Umbilical cord (tissue), 2 donors: ENCODE measurements at places on chromosomes 12 and 14.

- DNase-seq, result no peak
Measured at GRCh38 chr14:56324454-56324853, 206.2 kb downstream of the PELI2 start.

DNA sequence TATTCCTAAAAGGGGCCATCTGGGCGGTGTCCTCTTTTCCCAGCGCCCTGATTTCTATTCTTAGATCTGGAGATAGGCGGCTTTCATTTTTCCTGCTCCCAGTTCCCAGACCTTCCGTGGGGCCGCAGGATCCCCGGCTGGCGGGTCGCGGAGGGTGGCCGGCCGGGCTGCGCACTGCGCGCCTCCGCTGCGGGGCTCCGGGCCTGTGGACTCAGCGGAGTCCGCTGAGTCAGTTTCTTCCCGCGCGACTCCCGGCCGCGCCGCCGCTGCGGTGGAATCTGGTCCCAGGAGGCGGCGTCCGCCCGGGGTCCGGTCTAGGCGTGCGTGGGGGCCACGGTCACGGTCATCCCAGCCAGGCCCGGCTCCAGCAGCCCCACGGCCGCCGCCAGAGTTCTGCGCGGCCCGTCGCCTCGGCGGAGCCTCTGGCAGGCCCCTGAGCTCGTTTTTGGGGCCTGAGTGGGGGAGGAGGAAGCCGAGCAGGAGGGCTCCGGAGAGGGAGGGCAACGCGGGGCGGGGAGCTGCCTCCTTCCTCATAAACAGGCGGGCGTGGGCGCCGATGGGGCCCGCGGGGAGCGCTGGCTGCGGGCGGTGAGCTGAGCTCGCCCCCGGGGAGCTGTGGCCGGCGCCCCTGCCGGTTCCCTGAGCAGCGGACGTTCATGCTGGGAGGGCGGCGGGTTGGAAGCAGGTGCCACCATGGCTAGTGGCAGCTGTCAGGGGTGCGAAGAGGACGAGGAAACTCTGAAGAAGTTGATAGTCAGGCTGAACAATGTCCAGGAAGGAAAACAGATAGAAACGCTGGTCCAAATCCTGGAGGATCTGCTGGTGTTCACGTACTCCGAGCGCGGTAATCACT is at the start of gene LRRK2:
Gene LRRK2 (plus strand): TSS at position 559 of the 853 bp plus-strand sequence. CDS start 135 bp downstream, at position 694.
- peak; percentile 89 for DNase-seq

DNA sequence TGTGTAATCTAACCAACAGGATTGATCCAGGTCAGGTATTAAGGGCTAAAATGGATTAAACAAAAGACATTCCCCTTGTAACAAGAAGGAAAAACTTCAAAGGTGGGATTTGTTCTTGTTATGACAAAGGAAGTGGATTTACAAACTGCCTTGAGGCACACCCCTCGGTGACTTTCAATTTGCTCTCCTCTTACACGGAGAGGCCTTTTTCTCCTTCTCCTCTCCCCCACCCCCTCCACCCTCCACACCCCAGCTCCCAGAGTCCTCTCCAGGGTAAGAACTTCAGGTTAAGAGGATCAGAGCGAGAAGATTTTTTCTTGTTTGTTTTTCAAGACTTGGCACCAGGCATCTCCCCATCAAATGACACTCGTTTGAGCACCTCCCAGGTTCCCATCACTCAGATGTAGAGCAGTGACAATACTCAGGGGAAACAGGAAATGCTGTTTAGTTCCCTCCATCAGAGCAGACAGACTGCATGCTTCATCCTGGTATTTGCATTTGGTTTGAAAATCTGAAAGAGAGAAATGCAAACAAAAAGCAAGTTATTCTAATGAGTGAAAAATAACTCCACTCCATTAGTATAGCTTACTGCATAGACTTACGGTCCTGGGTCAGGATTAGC is 77.6 kb upstream of the TMEM260 start:
- DNase-seq, result no peak

DNA sequence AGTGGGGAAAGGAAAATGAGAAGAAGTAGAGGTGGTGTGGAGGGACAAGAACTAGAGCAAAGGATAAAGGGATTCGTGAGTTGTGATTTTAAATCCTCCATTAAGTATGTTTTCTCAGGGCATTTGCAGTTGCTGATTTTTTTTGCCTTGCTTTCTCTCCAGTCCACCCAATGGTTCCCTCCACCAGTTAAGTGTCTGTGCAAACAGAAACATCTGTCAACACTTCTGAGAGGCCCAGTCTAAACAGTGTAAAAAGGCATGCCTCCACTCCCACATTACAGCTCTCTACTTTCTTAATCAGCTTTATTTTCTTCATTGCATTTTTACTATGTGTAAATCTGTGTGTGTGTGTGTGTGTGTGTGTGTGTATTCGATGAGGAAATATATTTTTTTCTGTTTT is 141.2 kb downstream of the PPFIA2 start:
- DNase-seq, result no peak

GRCh38 chr12:30691122-30691879 is 4.4 kb downstream of the IPO8 start:
- DNase-seq, result peak; percentile 6

DNA sequence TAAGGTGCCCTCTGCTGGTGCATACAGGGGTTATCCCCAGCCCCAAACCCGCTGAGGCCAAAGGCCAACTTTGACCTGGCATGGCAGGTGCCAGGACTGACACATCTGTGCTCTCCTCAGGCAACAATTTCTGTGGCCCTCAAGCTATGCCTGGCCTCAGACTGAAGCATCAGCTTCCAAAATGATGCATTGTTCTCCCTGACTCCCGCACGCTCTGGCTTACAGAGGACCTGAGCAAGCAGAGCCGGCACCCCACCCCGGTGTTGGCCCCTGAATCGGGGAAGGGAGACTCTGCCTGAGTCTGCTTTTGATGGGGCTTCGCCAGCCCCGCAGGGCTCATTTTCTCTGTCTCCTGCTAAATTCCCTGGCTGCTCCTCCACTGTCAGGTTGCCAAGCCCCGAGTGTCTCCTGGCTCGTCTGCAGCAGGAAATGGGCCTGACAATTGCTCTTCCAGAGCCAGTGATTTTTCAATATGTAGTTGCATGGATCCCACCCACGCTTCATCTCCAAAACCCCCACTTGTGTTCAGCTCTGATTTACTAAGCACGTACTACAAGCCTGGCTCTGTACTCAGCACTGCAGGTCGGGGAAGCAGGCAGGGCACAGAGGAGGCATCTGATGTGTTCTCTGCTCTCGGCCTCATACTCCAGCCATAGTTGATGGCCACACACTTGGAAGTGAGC is 126.1 kb downstream of the SLC38A6 start:
- no peak for DNase-seq

GRCh38 chr12:92509156-92509738 is 193.5 kb upstream of the PLEKHG7 start:
- no peak for DNase-seq

- DNase-seq, result no peak
Measured at GRCh38 chr12:40238266-40238902, 13.6 kb downstream of the LRRK2 start.
